Pancreas (tissue), 10 donors: ENCODE measurements at places on chromosomes 12 and 14. TPM values are rescaled to one million over a fixed set of nuclear protein-coding genes. Genes with fewer than 3 reads are reported as not detected.

The HOXC9 gene
- not detected for total RNA-seq

DNA sequence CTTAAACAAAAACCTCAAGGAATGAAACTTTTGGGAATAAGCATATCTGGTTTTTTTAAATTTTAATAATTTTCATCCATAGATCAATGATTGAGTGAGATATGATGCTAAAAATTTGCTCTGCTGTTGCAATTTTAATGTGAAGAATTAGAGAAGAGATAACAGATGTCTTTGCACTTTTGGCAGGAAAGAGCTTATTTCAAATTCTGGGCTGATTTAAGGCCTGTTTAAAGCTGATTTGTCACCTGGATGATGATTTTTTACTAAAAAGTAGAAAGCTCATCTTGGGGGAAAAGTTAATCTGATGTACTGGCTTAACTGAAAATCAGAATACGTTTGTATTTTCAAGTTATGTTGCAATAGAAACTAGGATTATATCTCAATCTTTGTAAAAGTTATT, 268.9 kb upstream of the NOVA1 start:
- no peaks in the 10 kb centered on the region for H3K27me3 ChIP-seq
- peaks cover 7% of the 10 kb centered on the region for H3K4me1 ChIP-seq
- H3K36me3 ChIP-seq, result no peaks in the 10 kb centered on the region
- no peak for DNase-seq

GRCh38 chr14:94028450-94028826, 2.3 kb downstream of the OTUB2 start:
- H3K27ac ChIP-seq, result no peak overlapping the region
- no peaks in the 10 kb centered on the region for H3K4me1 ChIP-seq
- H3K36me3 ChIP-seq, result no peaks in the 10 kb centered on the region
- DNase-seq, result no peak
- H3K27me3 ChIP-seq, result no peaks in the 10 kb centered on the region

GRCh38 chr14:31727797-31728196, 166.6 kb downstream of the NUBPL start:
- no peak for DNase-seq
- no peaks in the 10 kb centered on the region for H3K4me1 ChIP-seq
- no peaks in the 10 kb centered on the region for H3K27me3 ChIP-seq

DNA sequence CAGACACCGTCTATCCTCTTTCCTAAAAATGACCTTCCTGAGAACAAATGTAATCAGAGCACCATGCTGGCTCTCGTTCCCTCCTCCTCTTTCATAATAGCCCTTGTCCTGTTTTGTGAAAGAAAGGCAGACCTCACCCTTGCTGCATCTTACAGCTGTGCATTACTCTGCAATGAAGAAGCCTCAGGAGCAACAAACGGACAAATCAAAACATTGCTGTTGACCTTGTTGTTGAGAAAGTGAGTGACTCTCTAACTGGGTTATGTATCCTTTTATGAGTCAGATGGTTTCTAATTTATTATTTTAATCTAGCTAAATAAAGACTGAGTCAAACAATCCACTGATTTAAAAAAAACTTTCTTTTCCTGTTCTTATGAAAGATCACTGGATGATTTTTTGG, 180.9 kb downstream of the RPS29 start:
- no peak overlapping the region for H3K27ac ChIP-seq
- H3K4me3 ChIP-seq, result no peak overlapping the region
- no peaks in the 10 kb centered on the region for H3K27me3 ChIP-seq
- no peaks in the 10 kb centered on the region for H3K4me1 ChIP-seq
- H3K36me3 ChIP-seq, result no peaks in the 10 kb centered on the region
